ENCODE measurements at places on chromosomes 5 and 9.

DNA sequence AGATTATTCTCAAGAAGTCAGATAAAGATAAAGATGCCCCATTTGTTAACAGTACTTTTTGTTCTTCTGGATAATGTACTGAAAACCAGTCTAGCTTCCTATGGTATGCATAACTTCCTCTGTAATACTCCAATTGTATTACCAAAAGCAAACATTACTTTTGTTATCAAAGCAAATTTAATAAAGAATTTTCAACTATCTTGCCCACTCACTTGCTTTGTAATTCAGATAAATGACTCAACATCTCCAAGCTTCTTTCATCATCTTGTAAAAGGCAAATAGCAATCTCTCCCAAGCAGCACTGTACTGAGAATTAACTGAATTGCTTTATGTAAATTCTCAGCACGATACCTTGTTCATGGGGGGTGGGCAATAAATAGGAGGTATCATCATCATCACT, 98.3 kb downstream of the NFIB start:
- DNase-seq = no peak

DNA sequence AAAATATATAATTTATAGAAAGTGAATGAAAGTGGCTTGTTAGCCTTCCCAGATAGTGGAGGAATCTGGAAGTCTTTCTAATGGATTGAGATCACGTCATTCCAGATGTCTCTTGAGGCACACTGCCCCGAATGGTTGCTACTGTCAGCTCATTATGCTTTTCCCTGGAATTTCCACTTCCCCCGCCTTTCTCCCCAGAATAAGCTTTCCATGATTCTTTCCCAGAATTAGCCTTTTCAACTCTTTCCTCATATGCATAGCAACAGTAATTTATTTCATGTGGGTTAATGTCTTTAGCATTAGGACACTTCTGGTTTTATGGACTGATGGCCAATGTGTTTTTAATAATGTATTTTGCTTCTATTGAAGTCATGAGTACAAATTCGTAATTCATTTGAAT, 81.5 kb downstream of the PALM2AKAP2 start:
- DNase-seq = no peak

DNA sequence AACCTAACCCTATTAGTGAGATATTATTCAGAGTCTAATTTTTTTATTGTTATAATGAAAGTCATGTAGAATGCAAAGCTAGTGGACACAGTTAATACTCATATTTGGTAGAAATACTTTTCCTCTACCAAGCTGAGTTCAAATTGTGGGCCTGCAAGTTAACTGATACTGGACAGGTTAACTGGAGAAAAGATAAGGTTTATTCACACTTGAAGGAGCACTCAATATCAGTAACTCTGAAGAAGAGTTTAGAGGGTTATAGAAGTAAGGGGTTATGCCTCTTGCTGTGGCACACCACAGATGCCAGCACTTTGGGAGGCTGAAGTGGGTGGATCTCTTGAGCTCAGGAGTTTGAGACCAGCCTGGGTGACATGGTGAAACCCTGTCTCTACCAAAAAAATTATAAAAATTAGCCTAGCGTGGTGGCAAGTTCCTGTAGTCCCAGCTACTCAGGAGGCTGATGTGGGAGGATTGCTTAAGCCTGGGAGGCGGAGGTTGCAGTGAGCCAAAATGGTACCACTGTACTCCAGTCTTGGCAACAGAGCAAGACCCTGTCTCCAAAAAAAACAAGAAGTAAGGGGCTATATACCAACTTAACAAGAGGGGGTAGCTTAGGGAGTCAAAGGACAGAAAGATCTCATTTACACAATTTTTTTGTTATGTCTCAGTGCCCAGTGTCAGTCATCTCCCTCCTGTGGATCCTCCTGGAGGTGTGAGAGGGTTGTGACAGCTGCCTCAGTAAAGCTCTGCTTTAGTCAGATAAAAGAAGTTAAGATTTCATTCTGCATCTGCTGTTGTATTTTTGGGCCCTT, 121.2 kb upstream of the GRHPR start:
- no peak for DNase-seq

GRCh38 chr5:128630121-128630520, 92.1 kb upstream of the FBN2 start:
- DNase-seq = no peak

- no peak for DNase-seq
These were observed 161.5 kb downstream of the DEPDC1B start for GRCh38 chr5:60538426-60538825.

DNA sequence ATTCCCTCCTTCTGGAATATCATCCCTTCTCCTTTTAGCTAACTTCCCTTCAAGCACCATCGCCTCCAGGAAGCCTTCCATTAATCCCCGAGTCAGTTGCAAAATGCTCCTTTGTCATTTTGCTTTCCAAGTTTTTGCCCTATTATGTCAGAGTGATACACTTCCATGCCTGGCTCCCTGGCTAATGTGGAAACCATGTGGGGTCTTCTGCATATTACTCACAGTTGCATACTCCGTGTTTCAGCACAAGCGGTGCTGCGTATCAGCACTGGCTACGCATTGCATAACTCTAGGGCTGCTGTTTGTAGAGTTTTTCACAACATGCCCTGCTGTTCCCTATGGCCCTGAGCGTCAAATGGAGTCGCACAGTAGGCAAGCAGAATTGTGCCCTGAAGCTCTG, 1.9 kb downstream of the TEX53 start:
- no peak for DNase-seq

DNA sequence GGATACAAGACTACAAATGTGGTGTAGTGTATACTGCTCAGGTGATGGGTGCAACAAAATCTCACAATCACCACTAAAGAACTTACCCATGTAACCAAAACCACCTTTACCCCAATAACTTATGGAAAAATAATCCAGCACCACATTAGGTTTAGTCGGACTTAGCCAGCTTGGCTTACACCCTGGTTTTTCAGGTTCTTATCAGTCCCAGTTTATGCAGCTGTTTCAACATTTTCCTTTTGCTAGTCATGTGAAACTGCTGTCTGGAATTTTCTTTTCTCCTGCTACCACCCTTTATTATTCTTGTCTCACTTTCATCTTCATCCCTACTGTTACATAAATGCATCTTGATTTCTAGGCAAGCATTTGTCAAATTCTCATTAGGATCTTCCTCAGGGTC, 51.5 kb downstream of the STK32A start:
- no peak for DNase-seq

DNA sequence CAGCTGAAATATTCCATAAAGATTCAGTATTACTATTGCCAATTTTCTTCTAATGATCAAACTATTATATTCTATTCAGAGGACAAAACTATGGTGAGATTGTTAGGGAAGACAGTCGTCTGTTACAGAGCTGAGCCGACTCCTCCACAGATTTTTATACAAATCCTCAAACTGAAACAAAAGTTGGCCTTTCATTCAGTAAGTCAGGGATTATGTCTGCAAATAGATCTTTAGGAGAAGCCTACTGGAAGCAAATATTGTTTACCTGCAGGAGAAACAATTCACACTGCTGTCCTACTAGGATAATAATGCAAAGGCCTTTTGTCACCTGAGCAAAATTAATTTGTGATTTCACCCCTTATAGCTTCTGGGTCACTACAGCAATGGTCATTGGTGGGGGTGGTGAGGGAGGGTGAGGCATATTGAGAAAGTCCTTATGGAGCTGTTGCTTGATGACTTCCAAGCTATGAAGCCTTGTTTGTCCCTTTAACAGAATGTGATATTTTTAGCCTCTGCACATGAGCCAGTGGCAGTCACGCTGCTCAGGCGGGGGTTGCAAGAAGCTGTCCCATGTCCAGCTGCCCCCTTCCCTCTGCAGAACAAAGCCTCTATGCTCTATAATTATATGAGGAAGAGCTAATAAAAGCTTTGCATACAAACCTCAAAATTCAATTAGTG, 200.5 kb upstream of the KLF9 start:
- no peak for DNase-seq

- DNase-seq = no peak
These were observed 25.7 kb downstream of the FAM174A start for GRCh38 chr5:100560860-100561259.
